NCI-H460 (cell line): ENCODE measurements at places on chromosomes 5 and 9.

- no peak for DNase-seq
Observed at GRCh38 chr9:138045541-138046490, 168.2 kb downstream of the CACNA1B start.

DNA sequence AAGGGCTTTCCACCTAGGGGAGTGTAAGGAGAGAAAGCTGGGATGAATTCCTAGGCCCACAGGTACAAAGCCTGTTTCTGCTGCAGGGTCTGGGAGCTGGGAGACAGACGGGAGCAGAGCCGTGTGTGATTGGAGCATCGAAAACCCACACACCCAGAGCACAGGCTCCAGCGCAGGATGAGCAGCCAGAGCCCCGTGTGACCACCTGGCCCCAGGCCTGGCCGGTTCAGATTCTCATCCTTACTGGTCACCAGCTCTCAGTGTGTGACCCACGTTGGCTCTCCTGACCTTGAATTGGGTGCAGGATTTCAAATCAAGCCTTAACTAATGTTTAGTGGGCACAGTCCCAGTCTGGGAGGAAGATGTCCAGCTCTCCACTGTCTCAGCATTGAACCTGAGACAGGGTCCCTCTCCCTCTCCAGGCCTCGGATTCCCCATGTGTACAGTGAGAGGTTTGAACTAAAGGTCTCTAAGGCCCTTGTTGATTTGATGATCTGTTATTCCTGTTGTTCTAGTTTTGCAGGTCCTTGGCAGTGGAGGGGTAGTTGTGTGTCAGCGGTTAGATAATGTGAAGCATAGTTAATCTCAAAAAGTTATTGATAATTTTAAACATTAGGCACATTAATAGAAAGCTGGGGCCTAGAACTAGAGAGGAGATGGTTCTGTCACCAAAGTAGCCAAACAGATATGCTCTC lies 50.1 kb downstream of the PPARGC1B start:
- no peak for DNase-seq

GRCh38 chr5:82704381-82704780 lies 372.8 kb downstream of the TMEM167A start:
- no peak for DNase-seq

DNA sequence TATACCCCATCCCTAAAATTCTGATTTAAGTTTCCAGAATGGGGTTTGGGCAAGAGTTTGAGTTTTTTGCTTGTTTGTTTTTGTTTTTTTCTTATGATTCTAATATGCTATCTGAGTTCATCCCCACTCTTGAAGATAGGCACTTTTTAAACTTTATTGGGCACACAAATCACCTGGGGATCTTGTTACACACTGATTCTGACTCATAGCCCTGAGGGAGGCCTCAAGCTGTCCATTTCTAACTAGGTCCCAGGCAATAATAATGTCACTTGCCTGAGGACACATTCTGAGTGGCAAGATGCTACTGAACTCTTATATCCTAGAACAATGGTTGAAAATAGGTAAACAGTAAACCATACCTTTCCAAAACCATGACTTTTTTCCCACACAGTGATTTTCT lies 22.8 kb upstream of the ABLIM3 start:
- DNase-seq = no peak

DNA sequence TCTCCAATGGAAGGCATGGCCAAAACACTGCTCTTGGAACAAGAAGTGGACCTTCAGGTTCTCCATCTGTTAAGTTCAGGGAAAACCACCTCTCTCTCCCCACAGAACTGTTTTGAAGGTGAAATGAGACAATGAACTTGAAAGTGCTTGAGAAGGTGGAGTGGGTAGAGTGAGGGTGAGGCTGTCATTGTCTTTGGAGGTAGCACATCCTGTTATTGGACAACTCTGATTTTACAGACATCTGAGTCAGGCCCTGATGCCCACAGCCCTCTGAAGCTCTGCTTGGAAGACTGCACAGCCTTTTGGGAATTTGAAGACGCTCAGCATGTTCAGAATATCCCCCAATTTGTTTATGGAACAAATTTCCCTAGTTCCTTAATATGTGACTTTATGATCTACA lies 27.6 kb upstream of the TEX48 start:
- no peak for DNase-seq

DNA sequence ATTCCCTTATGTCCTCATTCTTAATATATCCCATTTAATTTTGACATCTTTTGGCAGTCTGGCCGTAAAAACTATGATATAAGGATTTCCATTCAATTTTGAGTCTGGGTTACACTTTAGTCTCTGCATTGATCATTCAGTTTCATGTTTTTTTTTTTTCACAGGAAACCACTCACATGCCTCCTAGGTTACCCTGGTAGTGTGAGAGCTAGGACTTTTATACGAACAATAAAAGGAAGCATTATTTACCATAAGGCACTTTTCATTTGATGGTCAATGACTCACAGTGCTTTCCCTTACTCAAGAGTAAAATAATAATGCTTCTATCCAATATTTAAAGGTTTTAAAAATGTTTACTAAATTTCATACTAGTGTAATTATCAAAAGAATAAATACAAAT lies 16.4 kb upstream of the DMAC1 start:
- DNase-seq = no peak
